ENCODE measurements at places on chromosomes 6 and 20. TPM values are rescaled to one million over a fixed set of nuclear protein-coding genes. Genes with fewer than 3 reads are reported as not detected.

DNA sequence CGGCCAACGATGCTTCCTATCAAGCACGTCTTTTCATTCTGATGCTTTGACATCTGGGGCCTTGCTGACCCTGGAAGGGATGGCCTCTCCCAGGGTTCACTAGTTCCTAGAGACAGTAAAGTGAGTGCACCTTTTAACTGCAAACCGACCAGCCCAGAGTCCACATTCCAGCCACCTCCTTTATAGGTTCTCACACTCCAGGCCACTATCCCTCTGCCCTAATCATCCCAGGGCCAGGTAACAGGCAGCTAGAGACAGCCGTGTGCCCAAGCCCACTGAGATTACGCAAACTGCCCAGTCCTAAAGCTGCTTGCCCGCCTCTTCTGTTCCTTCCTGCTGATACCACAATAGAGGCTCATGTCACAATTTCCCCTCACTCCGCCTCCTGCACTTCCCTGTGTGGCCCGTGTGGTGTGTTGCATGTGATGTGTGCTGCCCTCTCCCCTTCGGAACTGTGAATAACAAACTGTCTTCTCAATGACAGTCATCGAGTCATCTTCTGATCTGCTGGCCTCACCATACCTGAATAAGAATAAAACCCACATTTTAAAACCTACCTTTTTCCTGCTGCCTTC lies 123.7 kb upstream of the EXOC2 start:
- no peaks in the 10 kb centered on the region for H3K36me3 ChIP-seq
- DNase-seq, result no peak
- no peak overlapping the region for H3K27ac ChIP-seq

DNA sequence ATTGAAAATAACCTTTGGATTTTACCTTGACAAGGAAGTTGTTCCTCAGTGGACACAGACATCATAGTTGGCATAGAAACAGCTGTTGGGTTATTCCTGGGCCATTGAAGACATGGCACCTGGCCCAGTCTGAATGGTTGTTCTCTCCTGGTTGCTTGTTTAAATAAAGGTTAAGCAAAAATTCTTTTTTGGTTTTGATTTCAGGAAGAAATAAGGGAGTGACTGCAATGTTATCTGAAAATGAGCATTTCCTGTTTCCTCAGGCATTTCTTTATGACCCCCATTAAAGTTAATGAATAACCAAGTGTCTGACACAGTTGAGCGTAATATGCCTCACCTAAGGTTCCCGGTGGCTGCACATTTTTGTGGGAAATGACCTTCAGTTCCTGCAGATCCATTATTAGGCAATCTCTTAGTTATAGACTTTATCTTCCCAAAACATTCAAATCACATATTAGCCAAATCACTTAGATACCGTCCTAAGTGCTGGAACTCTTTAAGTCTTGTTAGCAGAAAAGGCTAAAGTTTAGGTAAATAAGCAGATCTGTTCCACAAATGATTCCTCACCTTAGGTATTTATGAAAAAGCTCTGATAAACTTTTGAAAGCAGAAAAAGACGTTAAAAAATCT lies 648.7 kb upstream of the FLRT3 start:
- no peak overlapping the region for H3K4me3 ChIP-seq
- no peaks in the 10 kb centered on the region for H3K36me3 ChIP-seq

TP53TG5 gene
- total RNA-seq, result not detected

DNA sequence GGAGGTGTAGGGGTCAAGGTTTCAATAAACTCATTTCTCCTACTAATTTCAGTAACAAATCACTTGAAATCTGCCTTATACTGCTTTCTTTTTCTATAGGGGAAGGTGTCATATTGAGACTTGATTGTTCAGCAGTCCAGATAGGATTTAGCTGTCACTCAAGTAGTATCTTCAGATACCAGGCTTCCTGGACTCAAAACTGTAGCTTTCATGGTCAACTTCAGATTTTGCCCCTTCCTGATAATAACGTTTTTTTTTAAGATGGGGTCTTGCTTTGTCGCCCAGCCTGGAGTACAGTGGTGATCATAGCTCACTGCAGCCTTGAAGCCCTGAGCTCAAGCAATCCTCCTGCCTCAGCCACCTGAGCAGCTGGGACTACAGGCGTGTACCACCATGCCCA lies 77.8 kb downstream of the JAG1 start:
- peaks cover 27% of the 10 kb centered on the region for H3K4me1 ChIP-seq
- peaks cover 3% of the 10 kb centered on the region for H3K27me3 ChIP-seq
- no peak for DNase-seq
- H3K36me3 ChIP-seq, result peaks cover 21% of the 10 kb centered on the region
- H3K27ac ChIP-seq, result no peak overlapping the region
- no peak overlapping the region for H3K4me3 ChIP-seq

All from activated T-helper 2 cell treated with anti-CD3 and anti-CD28 coated beads, Interferon-gamma antibody, Interleukin-2, Interleukin-4, amounts not matched to agents 10 μg/mL and 5 μg/mL and 100 μg/mL, durations not matched to agents 14 hours and 24 hours and 36 hours (primary cell).